ENCODE measurements at places on chromosomes 13 and 19.

GRCh38 chr13:25630329-25630900 lies 258.6 kb downstream of the ATP8A2 start:
- DNase-seq = no peak

DNA sequence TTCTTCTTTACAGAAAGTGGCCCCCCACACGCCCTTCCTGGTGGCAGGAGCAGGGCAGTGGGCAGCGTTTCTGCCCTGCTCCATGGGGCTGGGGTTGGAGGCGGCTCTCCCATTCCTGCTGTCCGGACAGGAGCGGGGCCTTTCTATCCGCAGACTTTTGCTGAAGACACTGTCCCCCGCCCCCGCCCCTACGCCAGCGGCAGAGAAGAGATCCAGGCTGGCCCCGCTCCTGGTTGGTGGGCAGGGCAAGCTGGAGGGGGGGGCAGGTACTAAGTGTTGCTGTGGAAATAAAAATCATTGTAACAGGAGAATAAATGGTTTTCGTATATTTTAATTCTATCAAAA lies 81.7 kb downstream of the ZNF429 start:
- DNase-seq = no peak

DNA sequence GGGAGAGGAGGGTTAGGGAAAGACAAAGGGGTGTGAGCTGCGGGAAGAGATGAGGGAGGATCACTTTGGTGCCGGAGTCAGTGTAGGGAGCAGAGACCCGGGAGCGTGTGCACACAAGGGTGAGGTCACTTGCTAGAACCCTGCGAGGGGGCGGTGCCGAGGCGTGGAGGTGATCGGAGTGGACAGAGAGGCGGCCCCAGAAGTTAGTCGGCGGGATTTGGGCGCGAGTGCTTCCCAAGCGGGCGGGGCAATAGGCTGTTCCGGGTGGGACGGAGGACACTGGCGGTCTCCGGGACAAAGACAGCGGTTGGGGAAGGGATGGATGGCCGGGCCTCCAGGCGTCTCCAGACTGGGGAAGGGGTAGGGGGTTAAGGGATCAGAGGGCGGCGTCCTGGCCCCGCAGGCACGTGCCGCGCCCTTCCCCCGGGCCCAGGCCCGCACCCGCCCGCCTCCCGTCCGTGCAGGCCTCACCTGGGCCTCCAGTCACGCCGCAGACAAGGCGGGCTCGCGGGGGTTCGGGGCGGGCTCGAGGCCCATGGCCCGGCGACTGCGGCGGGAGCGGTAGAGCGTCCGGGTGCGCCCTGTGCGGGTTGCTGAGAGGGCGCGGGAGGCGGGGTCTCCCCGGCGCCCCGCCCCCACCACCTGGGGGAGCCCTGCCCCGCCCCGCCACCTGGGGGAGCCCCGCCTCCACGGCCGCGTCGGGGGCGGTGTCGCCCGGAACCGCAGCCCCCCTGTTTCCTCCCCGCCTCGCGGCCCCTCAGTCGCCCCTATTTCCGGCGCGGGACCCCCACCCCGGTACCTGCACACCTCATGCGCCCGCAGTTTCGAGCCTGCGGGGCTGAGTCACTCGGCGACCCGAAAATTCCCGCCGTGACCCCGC lies at the start of gene LPAR2:
Gene LPAR2 (minus strand): TSS at position 600 of the 880 bp plus-strand sequence. CDS start 945 bp downstream, outside the sequence.
- peak; percentile 41 for DNase-seq

- no peak for DNase-seq
These were observed 14.9 kb downstream of the HNRNPM start for GRCh38 chr19:8459520-8460270.

DNA sequence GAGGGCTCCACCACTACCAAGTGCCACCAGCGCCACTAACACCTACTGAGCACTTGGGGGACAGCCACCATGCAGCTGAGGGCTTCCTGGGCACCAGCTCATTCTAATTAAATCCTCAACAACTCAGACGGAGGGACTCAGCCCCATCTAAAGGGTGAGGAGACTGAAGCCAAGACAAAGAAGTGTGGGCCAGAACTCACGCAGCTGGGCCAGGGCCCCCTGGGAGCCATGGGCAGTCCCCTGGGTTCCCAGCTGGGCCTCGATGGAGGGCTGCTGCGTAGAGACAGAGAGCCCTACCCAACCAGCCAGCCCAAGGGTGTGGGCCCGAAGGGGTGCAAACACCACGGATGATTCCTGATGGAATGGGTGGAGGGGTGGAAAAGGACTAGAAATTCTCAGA lies 12.8 kb upstream of the PRKD2 start:
- DNase-seq = no peak

- DNase-seq = no peak
These were observed 133.4 kb downstream of the GPC6 start for GRCh38 chr13:93360021-93360420.

DNA sequence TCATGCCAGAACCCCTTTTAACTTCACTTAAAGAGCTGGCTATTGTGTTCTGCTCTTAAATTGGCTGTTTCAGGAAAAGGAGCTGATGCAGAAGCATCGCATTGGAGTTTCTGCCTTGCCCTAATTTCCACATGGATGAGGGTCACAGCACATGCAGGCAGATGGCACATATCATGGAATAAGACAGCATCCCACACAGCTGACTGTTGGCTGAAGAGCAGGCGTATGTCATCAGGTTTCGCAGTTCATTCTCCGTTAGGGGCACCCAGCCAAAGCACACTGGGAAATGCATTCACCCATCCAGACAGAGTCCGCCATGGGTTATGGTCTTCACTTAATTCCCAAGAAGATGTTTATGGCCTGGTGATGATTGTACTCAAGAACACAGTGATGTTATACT lies 572.5 kb downstream of the LIG4 start:
- DNase-seq = no peak

DNA sequence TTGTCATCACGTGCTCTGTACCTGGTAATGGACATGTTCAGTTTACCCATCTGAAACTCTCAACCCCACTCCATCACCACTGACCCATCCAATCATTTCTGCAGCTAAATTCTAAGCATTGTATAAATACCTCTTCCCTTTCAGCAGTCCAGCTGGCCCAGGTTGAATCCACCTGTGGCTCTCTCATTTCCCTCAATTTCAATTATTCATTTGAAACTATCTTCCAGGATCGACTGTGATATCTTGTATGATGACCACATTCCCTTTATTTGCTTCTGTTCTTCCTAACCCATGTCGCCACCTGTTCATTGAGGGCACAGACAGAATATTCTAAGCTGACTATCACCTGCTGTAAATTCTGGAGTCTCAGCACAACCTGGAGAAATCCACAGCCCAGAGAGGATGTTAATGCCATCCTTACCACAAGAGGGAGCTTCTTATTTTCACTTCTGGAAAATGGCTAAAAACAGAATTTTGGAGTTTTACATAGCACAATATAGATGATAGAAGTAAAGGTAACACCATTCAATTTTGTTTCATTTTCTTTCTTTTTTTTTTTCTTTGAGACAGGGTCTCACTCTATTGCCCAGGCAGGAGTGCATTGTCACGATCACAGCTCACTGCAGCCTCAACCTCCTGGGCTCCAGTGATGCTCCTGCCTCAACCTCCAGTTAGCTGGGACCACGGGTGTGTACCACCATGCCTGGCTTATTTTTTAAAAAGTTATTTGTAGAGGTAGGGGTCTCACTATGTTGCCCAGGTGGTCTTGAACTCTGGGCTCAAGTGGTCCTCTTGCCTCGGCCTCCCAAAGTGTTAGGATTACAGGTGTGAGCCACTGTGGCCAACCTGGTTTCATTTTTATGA lies 38.6 kb downstream of the ZNF823 start:
- DNase-seq = peak; percentile 25

DNA sequence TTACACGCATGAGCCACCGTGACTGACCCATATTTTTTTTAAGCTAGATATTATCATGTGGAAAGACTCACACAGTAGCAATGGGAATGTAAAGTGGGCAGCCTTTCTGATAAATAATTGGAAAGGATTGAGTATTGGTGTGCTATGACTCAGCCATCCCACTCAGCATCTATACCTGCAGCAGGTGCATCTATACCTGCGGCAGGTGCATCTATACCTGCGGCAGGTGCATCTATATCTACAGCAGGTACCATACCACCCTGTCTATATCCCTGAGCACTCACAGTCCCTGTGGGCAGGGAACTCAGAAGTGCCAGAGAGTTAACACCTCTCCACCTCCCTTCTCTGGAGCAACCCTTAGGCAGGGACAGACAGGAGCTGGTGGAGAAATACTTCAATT lies 5.2 kb upstream of the LRRC8E start:
- no peak for DNase-seq

DNA sequence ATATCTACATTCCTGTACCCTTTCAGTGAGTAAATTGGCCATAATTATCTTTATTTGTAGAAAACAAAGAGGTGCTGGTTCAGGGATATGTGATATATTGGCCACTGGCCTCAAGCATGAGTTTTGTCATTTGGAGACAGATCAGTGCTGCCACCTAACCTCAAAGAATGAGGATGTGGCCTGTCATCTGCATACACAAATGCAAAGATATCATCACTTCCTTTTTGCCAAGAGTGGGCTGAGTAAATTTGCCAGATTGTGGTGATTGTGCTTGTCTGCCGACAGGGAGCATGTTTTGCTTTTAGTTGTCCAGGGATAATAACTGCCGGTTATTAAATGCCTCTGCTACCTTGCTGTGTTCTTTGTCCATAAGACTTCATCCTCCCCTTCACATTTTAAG lies 44.2 kb downstream of the WASF3 start:
- DNase-seq = no peak

DNA sequence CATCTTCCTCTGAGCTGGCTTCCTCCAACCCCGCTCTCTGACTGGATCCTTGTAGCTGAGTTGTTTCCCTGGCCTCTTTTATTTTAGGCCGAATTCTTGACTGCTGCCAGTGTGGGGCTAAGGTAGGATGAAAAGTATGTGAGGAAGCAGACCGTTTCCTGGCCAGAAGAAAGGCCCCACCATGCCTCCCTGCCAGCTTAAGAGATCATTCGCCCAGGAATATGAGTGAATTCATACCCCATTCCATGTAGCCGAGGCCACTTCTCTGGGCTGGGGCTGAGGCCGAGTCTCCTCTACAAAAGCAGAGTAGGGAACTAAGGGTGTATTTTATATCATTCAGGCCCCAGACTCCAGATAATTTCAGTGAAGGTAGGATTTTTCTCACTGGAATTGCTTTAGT lies 32.3 kb downstream of the NFIX start:
- DNase-seq = no peak

DNA sequence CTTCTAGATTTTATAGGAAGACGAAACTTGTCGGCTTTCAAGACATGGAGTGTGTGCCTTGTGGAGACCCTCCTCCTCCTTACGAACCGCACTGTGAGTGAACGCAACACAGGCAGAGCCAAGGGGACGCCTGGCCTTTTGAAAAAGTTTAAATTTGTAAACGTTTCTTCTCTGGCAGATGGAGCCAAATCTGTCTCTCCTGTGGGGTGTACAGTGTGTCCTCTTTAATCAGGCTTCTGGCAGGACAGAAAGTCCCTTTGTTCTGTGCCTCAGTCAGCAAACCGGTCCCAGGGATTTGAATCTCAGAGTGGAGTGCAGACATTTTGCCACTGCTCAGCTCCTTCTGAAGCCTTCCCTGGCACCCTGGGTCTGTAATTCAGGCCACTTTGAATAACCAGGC lies 56.5 kb downstream of the TNFRSF19 start:
- no peak for DNase-seq

DNA sequence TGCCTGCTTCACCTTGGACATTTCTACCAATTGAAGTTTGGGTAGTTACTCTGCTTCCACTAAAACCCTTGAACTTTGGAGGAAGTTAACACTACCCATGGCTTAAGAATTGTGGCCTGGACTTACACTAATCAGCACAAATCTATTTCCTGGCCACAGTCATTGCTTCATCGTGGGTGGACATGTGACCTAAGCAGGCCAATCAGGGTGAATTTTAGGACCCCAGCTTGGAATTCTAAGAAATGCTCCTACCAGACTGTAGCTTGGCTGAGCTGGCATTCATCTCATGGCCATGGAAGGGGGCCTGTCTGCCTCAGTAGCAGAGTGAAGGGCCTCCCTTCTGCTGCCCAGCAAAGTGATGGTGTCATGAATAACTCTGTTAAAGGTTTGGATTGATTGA lies 58.3 kb upstream of the SLC15A1 start:
- DNase-seq = no peak

All from endothelial cell (in vitro differentiated cells).